ENCODE measurements at places on chromosomes 7 and 10. TPM values are rescaled to one million over a fixed set of nuclear protein-coding genes. Genes with fewer than 3 reads are reported as not detected.

Gene GDF2
- not detected for total RNA-seq

DNA sequence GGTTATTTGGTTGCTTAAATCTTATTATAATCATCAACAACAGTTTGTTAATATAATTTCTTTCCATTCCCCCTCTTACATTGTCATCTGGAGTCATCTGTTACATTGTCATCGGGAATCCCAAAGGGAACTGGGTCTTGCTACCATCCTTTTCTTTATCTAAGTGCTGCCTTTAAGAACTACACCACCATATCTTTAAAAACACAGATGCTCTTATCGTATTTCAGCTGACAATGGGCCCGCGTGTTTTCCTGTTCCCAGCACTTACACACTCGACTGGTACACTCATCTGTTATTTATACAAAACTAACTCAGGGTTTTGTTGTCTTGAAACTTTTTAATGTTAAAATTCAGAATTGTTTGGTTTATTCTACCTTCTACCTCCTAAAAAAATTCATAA is 256.2 kb upstream of the MGMT start:
- DNase-seq, result no peak

DNA sequence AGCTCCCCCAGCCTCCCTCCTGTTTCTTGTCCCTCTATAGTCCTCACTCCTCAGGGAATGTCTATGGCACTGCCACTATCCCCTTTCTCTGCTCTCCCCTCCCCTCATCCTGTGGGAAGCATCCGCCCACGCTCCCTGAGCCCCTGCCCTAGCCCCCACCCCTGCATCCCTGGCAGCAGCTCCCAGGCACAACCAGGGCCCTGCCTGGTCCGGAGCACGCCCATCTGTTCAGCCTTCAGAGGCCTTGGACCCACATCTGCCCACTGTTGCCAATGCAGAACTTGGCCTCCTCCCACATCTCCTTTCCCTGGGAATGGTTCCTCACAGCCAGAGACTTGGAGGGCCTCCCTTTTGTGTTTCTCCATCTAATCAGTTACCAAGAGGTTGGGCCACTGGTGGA is 20.4 kb upstream of the TBRG4 start:
- DNase-seq, result peak; percentile 61

GRCh38 chr7:88477976-88478375 is 171.3 kb upstream of the STEAP4 start:
- no peak for DNase-seq

DNA sequence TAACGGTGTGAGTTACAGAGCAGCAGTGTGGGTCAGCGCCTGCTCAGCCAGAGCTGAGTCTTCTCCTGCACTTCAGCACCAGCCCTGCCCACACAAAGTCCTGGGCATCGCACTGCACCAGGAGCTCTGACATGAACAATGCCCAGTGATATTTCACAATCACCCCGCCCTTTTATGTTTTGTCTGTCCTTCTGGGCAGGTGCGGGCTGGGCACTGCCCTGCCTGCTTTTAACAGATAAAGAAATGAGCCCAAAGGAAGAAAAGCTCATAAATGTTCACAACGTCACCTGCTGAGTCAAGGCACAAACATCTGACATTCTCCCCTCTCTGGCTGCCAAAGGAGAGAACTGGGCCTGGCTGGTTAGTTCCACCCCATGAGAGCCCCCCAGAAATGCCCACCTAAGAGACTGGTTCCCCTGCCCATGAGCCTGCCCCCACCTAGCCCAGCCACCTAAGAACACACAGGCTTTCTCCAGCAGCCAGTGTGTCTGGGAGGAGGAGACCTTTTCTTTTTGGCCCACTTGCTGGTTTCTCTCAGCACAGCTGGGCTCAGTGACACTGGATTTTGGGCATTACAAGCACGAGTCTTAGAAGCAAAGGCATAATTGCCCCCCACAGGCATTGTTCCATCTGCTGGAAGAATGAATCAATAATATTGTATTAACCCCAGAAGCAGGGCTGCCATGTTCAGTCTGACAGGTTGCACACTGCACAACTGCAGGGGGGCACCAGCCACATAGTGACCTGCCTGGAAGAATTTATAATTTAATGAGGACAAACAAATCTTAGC is 22.3 kb downstream of the CALML3 start:
- no peak for DNase-seq

DNA sequence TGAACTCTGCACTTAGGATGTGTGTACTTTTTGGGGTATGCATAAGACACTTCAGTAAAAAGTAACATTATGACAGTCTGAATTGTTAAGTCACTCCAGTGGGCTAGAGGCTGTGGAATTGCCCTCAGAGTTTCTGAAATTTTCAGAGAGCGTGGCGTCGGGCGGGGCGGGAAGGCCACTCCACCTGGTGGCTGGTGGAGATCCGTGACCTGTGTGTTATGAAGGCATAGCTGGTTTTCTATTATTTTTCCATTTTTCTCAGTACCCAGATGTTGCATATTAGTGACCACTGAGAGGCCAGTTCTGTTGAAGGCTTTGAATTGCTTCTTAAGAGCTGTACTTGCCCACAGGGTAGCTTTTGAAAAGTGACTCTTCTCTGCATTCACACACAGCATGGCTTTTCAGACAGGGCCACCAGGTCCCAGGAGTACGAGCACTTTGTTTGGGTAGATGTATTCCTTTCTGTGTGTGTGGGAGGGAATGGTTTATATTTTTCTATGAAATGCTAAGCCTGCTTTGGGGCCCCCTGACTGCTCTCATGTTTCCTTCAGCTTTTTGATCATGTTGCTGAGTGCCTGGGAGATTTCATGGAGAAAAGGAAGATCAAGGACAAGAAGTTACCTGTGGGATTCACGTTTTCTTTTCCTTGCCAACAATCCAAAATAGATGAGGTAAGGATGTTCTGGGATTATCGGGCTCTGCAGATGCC is 52.3 kb downstream of the TACR2 start:
- no peak for DNase-seq

All from posterior vena cava (tissue), 2 donors.